ENCODE measurements at places on chromosomes 2 and 18.

- no peak for DNase-seq
Measured at GRCh38 chr2:186424265-186424664, 61.8 kb upstream of the ZC3H15 start.

DNA sequence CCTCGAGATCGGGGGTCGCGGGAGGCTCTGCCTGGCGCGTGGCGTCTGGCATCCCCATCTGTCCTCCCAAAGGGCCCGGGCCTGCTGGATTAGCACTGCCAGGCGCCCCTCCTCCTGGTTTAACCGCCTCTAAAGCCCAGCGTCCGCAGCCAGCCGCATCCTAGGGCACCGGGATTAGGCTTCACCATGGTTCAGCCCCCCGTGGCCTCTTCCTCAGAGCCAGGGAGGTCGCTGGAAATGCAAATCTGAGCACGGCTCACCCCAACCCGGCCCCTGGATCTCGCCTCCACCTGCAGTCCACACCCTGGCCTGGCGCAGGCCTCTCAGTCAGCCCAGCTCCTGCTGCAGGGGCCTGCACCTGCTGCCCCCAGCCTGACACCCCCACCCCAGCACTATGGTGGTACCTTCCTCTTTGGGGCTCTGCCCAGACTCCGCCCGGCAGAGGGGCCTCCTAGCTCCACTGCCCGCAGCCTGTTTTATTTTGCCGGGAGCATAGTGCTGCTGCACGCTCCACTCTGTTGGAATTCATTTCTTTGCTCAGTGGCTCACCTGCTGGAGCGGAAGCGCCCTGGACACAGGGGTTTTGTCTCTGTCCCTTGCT lies 13.2 kb downstream of the PRELID3A start:
- DNase-seq = no peak

GRCh38 chr2:127991742-127992141 lies 36.1 kb downstream of the SAP130 start:
- DNase-seq = no peak

GRCh38 chr2:11102956-11103860 lies 52.1 kb upstream of the SLC66A3 start:
- no peak for DNase-seq

GRCh38 chr2:232874677-232875223 lies 4.7 kb downstream of the SNORC start:
- DNase-seq = no peak

DNA sequence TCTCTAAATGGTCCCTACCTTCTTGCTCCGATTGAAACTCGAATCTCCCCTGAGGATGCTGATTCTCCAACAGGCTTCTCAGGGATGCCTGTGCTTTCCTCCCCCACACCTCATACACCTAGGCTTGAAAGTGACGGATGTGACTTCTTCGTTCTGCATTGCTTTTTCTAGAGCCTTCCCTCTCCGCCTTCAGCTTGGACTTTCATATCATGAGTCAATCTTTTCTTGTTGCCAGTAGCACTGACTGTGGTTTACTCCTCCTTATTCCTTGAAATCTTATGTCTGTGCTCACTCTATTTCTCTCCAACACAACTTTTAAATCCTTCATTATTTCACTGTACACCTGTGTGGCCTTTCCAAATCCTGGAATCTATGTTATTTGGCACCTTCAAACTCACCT lies 451.4 kb downstream of the TMX3 start:
- DNase-seq = no peak

GRCh38 chr2:120323214-120323613 lies 22.7 kb upstream of the INHBB start:
- no peak for DNase-seq

GRCh38 chr2:121595012-121595891 lies 54.0 kb downstream of the CLASP1 start:
- DNase-seq = no peak

GRCh38 chr2:2024751-2025481 lies 280.6 kb upstream of the PXDN start:
- DNase-seq = no peak

DNA sequence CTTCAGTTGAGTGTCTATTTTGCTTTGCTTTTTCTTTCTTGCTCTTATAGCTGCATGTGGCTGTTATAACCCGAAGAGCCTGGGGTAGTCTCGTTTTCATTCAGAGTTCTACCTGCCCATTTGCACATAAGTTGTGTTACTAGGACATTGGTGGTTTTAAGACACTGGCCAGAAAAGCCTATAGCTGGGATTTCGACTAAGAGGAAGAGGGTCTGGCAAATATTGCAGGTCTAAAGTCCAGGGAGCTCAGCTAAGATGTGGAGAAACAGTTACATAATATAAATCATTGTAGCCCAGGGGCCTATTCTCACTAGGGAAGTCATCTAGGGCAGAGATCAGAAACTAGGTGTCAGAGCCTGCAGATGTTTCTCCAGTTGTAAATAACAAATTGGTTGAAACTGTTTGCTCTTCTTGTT lies 120.8 kb downstream of the BABAM2 start:
- DNase-seq = no peak

GRCh38 chr2:228590681-228591080 lies 409.2 kb upstream of the SPHKAP start:
- DNase-seq = no peak

DNA sequence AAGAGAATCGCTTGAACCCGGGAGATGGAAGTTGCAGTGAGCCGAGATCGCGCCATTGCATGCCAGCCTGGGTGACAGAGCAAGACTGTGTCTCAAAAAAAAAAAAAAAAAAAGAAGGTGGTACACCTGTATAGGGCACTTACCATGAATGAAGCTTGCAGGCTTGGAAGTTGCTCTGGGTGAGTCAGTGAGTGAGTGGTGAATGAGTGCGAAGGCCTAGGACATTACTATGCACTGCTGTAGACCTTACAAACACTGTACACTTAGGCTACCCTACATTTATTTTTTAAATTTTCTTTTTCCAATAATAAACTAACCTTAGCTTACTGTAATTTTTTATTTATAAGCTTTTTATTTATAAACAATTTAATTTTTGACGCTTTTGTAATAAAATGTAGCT lies 78.4 kb upstream of the ATG16L1 start:
- DNase-seq = no peak

GRCh38 chr2:230942920-230943896 lies 18.2 kb upstream of the GPR55 start:
- DNase-seq = no peak

GRCh38 chr2:229714736-229715541 lies 584 bp upstream of the DNER start:
- DNase-seq = peak; percentile 9

DNA sequence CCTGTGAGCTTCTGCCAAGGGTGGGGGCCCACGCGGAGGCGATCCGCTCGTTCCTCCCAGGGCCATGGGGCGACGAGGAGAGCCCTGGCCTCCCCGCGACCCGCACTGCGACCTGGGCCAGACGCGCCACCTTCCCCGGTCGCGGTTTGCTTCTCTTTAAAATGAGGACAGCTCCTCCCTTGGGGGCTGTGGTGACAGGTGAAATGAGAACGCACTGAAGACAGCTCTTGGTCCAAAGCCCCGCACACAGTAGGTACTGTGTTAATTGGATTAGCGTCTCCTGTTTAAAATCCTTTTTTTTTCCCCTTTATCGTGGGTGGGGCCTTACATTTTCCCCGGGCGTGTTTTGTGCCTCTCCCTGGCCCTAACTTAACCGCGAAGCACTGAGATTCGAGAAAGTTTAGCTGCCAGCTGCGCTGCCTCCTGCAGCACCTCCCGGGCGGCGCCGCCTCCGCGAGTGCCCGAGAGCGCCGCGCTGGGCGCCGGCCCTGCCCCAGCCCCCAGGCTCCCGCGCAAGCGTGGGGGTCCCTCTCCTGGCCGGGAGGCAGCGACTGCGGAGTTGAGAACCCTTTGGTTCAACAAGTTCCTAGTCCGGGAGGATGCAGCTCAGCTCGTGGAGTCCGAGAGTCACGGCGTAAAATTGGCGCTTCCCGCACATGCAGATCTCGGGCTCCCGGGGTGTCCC lies 1.1 kb downstream of the HPCAL1 start:
- DNase-seq = peak; percentile 33

- no peak for DNase-seq
Measured at GRCh38 chr2:10773821-10774341, 38.7 kb downstream of the PDIA6 start.

DNA sequence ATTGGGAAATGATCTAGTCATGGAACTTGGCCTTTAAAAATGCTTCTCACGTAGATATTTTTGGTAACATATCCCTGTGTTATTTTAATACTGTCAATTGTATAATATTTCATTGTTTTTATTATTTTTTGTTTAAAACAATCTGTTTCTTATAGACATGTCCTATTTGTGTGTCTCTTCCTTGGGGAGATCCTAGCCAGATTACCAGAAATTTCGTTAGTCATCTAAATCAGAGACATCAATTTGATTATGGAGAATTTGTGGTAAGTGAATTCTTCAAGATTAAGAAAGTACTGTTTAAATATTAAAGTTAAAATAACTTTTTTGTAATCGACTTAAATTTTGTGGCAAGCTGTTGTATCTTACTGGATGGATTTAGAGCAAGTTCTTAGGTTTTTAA lies 34.9 kb downstream of the RNF138 start:
- DNase-seq = no peak

- DNase-seq = peak; percentile 8
Measured at GRCh38 chr2:17752892-17753802, 463 bp downstream of the SMC6 start.

DNA sequence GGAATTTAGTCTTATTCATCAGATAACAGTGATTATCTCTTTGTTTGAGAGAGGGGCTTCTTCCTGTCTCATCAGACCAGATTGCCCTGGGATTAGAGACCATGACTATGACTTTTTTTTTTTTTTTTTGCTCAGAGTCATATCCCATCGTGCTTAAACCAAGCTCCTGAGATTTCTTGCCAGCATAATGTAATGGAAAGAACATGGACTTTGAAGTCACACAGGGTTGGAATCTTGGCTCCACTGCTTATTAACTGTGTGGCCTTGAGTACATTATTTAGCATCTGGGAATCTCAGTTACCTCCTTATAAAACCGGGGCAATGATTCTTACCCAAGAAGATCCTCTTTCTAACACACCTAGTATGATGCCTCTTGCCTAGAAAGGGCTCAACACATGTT lies 268.3 kb downstream of the DYSF start:
- no peak for DNase-seq

DNA sequence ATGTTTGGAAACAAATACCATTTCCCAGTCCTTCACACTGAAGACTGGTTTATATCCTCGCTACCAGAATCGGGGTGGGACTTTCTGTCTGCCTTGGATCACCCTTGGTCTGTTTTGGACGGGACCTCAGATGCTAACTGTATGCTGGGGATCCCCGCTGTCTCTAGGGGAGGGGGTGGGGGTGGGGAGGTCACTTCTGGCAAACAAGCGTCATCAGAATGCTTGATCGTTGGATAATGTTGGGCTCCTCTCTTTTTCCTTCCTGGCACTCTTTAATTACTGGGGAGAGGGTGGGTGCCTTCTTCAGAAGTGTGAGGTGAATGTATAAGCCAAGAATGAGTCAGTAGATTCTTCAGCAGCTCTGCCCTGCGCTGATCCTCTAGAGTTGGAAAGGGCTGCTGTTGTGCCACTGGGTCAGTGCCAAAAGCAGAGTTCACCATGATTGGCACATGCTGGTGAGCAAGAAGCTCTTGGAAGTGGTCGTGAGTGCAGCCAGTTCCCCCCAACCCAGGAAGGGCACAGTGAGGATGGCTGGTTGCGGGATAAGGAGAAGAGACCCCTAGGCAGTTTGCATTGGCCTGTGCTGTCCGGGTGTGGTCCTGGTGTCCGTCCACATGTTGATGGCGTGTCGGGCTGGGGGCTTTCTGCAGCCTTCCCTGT lies 32.2 kb downstream of the DGKD start:
- DNase-seq = no peak

GRCh38 chr2:226622484-226622883 lies 177.1 kb downstream of the IRS1 start:
- DNase-seq = no peak

DNA sequence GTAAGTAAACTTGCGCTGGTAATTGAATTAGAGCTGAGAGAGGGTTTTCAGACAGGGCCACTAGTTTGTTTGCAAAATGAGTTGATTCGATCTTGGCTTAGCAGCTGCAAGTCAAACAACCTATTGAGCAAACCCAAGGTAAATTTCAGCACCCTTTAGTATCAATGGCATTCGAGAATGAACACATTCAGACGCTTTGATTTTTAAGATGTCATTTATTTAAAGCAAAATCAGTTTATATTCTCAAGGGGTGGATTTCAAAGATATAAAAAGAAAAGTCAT lies 44.2 kb downstream of the TGIF1 start:
- no peak for DNase-seq

DNA sequence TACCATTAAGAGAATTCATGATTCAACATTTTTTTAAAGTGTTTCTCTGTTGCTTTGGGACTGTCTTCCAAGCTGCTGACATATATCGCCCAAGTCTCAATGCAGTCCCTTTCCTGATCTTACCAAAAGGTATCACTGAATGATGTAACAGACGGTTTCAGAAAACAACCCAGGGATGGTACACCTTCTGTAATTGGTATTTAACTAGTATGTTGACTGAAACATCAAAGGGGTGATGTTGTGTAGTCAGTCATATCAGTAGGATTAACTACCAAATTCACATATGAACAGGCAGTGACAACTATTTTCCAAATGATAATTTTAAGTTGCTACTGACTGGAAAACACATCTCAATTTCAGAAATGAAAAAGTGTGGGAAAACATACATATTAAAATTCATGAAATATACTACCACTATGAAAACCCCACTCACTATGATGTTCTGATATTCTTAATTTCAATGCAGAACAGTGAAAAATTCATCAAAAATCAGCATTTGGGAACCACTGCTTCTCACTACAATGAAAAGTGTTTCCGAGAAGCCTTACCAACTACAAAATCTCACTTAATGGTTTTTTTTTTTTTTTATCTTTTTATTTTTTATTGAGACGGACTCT lies 59.8 kb downstream of the MEMO1 start:
- DNase-seq = no peak

GRCh38 chr2:219681694-219682300 lies 54.4 kb downstream of the SLC4A3 start:
- no peak for DNase-seq

- DNase-seq = no peak
Measured at GRCh38 chr18:59700535-59700967, 3.3 kb upstream of the CCBE1 start.

- no peak for DNase-seq
Measured at GRCh38 chr18:28041366-28041765, 135.6 kb downstream of the CDH2 start.

- DNase-seq = no peak
Measured at GRCh38 chr2:46260305-46260704, 36.9 kb upstream of the EPAS1 start.

DNA sequence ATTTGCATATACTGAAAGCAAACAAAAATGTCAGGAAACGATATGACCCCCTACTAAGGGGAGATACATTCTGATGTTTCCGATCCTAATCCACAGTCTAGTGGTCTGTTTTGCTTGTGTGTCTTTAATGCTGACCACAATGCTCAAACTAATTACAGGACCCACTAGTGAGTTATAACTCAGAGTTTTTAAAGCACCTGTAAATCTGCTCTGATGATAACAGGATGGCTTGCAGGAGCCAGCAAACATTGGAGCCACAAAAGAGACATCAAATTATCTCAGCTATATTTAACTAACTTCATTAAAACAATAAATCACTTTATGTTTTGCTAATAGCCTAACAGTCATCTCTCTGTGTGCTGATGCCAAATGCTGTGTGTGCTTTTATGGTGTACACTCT lies 300.3 kb downstream of the NBAS start:
- no peak for DNase-seq

GRCh38 chr2:200405599-200406298 lies 99.3 kb downstream of the SPATS2L start:
- DNase-seq = no peak

All from stimulated activated CD4-positive, alpha-beta T cell treated with anti-CD3 and anti-CD28 coated beads, Interleukin-12 subunit alpha, Interleukin-12 subunit beta, amount 100 ng/mL, for 48 hours (primary cell).